CD4-positive, alpha-beta T cell treated with Interleukin-17A for 1 hour (primary cell): ENCODE measurements at places on chromosomes 11 and 22.
A peak's percentile ranks its signal among the peaks of the same experiment; 100 is the strongest.

DNA sequence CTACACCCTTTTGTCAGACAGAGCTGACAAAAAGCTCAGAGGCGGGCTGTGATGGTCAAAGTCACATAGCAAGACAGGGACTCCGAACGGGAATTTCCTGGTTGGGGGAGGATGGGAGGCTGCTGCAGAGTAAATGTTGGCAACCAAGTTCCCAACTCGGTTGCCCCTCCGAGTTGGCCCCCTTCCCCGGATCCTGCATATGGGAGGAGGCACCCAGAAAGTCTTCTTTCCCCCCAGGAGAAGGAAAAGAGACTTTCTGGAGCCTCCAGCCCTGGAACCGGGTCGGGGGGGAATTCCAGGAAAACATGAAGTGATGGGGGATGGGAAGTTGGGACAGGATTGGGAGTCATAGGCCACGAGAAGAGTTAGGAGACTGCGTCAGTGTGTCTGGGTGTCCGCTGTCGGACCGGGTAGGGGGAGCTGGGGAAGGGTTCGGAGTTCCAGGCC lies 614 bp downstream of the SELENOM start:
- DNase-seq = no peak

DNA sequence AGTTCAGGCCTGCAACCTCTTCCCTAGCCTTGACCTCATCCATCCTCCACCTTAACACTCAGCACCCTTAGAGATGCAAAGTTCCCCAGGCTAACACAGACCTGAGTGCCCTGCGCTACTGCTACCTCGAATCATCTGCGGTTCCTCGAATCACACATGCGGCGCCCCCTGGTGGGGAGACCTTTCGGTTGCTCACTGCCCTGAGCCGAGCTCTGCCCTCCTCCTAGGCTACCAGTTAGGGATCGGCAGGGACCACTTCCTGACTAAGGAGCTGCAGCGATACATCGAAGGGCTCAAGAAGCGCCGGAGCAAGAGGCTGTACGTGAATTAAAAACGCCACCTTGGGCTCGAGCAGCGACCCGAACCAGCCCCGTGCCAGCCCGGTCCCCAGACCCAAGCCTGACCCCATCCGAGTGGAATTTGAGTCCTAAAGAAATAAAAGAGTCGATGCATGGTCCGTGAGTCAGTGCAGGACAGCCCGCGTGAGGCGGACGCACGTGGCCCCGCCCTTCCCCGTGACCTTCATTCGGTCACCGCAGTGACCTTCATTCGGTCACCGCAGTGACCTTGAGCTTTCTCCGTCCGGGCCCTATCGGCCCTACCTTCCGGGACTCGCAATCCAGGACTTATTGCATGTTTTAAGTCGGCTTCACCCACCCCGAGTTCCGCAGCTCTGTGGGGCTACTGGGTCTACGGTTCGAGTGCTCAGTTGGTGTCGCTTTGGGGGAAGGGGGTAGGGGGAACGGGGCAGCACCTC lies 830 bp upstream of the ESRRA start:
- DNase-seq = peak; percentile 92

DNA sequence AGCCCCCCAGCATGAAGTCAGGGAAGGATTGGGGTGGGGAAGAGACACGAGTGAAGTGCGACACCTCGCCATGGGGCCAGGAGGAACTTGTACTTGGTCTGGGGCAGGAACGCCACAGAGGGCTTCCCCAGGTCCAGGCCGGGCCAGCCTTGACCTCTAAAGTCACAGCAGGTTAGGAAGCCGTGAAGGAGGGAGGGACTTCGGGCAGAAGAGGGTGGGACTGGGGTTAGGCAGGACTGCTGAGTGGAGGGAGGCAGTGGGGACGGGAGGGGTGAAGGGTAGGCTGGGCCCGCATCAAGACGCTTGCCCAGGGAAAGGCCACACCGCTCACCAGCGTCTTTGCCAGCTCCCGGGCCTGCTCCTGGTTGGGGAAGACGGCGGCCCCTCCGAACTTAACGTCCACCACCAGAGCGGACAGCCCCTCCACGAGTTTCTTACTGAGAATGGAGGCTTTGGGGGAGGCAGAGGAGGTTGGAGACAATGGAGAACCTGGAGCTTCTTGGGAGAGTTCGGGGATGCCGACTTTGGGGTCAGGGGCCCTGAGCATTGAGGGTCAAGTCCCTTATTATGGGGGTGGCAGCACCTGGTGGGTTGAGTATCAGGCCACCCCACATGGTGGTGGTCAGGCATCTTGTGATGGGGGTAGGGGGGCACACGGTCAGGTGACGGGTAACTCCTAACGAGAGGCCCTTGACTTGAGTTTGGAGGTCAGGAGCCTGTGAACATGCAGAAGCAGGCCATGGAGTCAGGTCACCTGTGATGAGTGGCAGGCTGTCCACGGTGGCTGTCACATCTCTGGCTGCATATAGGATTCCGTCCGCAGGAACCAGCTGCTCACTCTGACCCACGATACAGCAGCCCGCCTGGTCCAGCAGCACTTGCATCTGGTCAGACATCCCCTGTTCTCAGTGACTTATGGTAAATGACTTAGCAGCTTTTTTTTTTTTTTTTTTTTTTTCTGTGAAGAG lies 1.7 kb upstream of the SCO2 start:
- peak; percentile 56 for DNase-seq

DNA sequence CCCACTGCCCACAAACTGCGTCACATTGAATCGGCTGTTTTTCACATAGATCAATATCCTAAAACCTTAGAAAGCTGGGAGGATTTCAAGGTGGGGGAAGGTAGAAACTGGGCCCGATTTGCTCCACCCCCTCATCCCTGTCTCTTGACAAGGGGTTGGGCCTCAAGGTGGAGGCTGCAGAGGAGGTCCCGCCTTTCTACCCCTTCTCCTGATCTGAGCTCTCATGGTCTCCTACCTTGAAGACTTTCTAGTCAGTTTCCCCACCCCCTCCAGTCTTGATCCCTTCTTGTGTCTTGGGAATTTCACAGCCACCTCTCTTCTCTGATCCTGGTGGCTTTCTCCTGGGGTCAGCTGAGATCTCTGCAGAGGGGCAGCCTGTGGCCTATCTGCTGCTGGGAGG lies 4.5 kb upstream of the STARD10 start:
- no peak for DNase-seq

DNA sequence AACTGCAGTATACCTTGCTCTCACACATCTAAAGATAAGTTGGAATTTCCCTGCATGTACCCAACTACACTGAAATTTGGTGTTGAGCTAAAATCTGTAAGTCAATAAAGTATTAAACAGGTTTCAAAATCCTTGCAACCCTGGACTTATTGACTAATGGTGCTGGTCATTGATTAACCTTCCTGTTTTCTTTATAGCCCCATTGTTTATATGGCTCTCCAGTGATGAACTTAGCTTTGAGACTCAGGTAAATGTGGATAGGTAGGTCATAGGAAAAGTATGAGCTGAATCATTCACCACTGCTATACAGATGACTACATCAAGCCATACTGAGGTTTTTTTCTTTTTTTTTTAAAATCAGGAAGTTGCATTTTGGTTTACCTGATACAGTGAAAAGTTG lies 132.7 kb downstream of the FAT3 start:
- DNase-seq = no peak

DNA sequence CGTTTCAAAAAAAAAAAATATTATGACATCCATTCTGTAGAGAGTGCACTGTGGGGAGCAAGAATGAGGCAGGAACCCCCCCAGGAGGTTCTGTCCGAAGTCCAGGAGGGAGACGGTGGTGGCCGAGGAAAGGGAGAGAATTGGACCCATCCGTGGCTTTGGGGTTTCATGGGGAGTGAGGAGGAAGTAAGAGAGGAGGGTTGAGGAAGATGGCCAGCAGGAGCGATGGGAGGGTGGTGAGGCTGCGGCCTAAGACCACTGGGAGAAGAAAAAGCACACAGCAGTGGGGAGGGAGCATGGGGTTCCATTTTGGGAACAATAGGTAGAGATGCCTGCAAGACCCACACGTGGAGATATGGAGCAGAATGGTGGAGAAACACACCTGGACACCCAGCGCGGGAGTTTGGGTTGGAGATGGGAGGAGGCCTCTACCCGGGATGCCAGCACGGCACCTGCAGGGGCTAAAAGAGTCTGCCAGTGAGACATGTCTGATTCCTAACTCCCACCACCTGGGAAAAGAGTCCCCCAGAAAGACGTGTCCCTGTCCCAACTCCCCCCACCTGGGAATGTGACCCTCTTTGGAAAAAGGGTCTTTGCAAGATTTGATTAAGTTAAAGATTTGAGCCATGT lies 72.5 kb upstream of the SHANK2 start:
- no peak for DNase-seq

- peak; percentile 31 for DNase-seq
Measured at GRCh38 chr22:23376256-23376655, 195.9 kb downstream of the BCR start.

DNA sequence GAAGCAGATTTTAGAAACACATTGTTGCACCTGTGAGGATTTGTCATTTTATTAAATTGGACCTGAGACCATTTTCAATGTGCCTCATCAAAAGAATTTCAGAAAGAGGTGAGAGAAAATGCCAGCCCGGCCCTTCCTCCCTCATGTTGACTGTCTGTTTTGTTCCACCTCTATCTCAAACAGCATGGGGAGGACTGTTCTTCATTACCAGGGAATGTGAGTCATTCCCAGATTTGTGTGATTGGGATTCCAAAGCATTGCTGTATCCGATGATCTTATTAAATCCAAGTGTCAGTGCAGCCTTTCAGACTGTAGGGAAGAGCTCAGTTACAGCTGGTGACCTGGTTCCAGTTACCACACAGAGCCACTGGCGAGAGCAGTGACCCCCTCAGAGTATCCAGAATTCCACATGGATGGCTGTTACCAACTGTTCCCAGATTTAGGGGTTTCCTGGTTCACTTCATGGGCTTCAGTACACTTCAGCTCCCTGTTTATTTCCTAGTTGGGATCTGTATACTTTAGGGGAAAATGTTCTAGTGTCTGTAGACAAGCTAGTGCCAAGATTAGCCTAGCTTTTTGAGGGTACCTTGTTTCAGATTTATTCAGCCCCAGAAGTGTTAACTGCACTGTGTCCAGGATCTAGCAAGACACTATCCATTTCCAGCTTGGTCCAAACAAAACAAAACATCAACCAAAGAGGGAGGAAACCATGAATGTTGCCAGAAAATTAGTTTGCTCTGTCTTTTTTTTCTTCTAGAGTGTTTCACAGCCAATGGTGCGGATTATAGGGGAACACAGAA lies 20.9 kb downstream of the KREMEN1 start:
- DNase-seq = no peak

- DNase-seq = peak; percentile 20
Measured at GRCh38 chr11:11148104-11148509, 204.9 kb downstream of the CSNK2A3 start.

DNA sequence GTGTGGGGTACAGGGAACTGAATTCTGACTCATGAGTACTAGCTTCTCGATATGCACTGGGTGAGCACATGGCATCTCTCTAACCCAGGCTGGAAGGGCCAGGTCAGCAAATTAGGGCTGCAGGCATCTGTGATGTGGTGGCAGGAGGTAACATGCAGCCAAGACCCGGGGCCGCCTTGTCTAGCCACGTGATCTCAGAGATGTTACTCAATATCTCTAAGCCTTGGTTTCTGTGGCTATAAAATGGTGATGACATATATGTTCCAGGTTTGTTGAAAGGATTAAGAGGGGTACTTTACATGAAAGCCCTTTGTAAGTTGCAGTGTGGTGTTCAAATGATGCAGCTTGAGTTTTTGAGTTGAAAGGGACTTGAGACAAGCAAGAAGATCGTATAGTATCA lies 3.2 kb downstream of the ST14 start:
- DNase-seq = no peak

- DNase-seq = no peak
Measured at GRCh38 chr11:820655-821511, 2.2 kb downstream of the PNPLA2 start.

GRCh38 chr11:2316963-2317244 lies 15.1 kb downstream of the TSPAN32 start:
- no peak for DNase-seq

DNA sequence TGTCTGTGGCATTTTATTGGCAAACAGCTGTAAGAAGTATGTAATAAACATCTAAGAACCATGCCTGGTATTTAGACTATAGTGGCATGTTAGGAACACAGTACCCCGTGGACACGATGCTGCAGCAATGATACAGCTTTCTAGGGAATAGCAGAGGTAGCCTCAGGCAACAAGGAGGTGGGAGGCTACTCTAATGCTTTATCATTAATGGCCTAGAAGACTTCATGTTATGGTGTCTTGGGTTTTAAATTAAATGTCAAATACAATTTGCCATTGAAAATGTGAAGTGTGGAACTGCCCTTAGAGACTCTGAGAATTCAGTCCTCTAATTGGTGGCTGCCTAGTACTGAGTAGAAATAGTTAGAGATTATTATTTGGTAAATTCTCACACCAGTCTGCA lies 516.9 kb downstream of the CNTN5 start:
- no peak for DNase-seq

- no peak for DNase-seq
Measured at GRCh38 chr22:29731058-29731850, 11.5 kb downstream of the CABP7 start.

GRCh38 chr11:120581313-120581712 lies 69.8 kb downstream of the GRIK4 start:
- no peak for DNase-seq

GRCh38 chr11:128627666-128628324 lies 40.4 kb upstream of the ETS1 start:
- DNase-seq = peak; percentile 57

- DNase-seq = no peak
Measured at GRCh38 chr11:113789675-113790320, 10.2 kb downstream of the CLDN25 start.

DNA sequence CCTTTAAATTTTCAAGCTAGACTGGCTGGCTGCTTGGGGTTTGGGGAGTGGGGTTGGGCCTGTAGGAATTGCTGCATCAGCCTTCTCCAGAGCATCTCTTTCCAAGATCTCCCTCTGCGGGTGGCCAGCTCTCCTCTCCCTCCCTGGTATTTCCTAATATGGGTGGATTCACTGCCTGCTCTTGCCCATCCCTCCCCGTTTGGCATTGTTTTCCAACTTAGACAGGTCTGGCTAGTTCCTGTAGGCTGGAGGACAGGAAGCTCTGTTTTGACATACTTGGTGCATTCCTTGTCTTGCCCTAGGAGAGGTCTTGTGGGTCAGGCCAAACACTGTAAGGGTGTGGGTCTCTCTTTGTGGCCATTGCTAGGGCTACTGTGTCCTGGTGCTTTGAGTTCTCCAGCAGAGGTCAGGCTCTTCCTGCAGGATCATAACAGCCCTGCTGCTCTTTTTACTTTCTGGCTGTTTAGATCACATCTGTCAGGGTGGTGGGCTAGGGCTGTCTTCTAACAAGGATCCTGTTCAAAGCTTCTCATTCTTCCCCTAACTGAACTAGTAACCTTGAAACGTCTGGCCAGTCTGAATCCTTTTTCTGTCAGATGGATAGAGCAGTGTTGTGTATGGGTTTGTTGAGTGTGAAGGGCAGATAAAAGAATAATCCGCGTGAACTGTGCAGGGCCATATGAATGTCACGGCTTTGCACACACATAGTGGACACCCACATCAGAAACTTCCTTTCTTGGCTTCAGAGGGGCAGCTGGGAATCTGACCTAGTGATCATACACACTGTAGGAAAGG lies 18.3 kb upstream of the MICALL1 start:
- peak; percentile 5 for DNase-seq
